Cortex of kidney (tissue), 1 donor: ENCODE measurements at places on chromosomes 7 and 10.

DNA sequence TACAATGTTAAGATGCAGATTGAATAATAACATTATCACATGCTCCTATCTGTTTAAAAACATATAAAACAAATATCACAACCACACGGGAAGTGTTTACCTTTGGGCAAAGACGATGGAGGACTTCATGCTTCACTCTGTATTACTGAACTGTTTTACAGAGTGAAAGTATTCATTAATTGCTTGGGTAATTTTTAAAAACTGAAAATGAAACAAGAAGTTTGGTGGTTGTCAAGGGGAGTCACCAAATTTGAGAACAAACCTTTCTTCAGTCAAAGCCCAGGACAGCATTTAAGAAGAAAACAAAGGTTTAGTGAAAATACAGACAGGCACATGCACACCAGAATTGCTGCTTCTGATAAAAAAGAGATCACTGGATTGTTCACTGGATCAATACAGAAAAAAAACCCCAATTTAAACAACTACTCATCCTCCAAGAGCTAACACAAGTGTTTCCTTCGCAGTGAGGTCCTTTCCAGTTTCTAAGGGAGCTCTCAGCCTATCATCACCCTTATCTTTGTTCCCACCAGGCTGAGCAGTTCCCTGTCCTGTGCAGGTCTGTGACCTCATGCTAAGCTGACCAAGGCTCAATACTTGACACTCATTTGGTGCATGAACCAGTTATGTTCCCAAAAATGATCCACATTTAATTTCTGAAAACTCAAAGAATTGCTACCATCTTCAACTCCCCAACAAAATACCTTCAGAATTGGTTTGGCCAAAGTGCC lies 8.8 kb downstream of the PARP12 start:
- no peak for DNase-seq

GRCh38 chr10:113320987-113321386 lies 231.9 kb upstream of the HABP2 start:
- no peak for DNase-seq

GRCh38 chr10:5159126-5159525 lies 25.8 kb downstream of the AKR1C8 start:
- no peak for DNase-seq

GRCh38 chr10:89904755-89905154 lies 203.4 kb downstream of the KIF20B start:
- DNase-seq: no peak

GRCh38 chr10:119981826-119982225 lies 89.3 kb downstream of the SEC23IP start:
- no peak for DNase-seq

GRCh38 chr10:129099486-129099885 lies 367.6 kb upstream of the MGMT start:
- DNase-seq: no peak

DNA sequence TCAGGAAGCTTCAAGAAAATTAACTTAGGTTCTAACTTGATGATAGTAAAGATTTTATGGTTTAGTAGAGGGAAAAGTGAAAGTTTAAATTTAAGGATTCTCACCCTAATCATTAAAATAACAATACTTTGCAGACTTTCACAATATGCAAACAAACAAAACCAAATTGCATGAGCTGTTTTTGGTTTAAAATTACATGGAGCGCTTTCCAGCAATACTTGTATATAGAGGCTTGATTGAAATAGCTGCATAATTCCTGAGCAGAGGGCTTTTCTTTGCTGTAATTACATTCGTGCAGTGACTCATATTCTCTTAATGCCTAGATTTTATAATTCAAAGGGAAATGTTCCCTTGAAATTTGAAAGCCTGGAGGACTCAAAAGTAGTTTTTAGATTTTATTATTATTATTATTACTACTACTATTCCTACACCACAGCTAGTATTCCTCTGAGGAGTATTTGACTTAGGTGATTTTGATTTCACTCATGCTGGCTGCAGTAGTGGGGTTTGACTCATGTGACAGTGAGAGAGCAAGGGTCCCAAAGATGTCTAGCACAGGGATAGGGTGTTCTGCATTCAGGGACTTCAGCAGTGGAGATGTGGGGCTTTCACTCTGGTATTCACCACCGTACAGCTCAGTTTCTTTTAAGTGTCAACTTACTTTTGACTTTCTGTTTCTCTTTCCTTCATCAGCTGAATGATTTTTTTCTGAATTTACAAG lies 138.1 kb downstream of the ADAM22 start:
- DNase-seq: no peak

GRCh38 chr7:137774793-137775201 lies 72.0 kb downstream of the DGKI start:
- DNase-seq: no peak

- DNase-seq: no peak
These were observed 1009.7 kb upstream of the CELF2 start for GRCh38 chr10:10007957-10008356.

GRCh38 chr7:140249036-140249806 lies 72.4 kb upstream of the KDM7A start:
- DNase-seq: no peak

DNA sequence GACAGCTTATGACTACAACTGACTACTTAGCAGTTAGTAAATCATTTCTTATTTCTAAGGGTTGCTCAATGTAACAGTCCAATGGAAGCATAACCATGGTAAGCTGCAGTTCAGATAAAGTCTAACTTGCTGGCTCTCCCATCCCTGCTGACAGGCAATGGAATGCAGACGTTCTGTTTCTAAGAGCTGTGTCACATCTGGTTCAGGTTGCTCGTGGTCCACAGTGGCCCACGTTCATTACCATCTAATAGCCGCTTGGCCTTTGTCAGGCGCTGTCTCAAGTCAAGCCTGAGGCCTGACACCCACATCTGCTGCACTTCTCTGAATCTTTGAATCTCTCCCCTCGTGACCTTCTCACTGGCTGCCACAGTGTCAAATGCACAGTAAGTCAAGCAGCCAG lies 240.8 kb downstream of the FGFR2 start:
- no peak for DNase-seq

DNA sequence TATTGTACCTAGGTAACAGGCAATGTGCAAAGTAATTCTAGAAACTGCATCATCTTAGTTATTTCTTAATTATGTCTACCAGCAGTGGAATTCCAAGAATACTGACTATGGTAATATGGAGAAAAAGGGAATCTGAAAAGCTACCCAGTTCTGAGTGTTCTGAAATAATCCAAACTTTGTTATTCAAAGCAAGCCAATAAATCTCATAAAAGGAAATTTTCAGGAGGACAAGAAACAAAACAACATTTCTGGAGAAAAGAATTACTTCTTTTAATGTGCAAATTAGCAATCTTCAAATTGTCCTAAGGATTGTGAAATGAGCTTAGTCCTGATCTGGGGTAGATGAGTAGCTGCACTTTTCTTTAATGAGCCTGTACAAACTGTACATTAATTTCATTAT lies 88.8 kb downstream of the MYO3A start:
- DNase-seq: no peak

DNA sequence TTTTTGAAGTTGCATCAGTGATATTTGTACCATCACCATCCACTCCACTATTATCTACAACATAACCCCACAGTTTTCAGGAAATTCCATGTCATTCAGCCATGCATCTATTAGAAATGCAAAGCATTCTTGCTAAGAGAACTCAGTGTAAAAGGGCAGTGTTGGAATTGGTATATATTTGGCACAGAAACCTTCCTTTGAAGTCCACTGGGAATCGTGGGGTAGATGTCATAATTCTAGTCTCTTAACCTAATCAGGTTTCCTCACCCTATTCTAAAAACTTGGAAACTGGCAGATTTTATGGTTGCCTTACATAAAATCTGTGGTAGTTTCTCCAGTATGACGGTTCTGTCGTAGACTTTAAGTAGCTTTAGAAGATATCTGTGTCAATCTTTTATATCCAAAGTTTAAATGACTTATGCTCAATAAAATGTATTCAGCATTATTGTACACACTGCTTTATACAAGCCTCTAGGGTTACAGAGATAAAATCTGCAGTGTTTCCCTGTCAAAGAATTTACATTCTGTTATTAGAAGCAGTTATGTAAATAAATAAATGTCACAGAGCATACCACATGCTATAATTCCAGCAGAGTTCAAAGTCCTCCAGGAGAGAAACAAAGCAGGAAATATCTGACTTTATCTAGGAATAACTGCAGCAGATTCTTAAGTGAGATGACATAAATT lies 704.4 kb upstream of the CELF2 start:
- no peak for DNase-seq

- DNase-seq: no peak
These were observed 117.9 kb downstream of the NKX6-2 start for GRCh38 chr10:132668048-132668394.

GRCh38 chr7:79055722-79056415 lies 397.6 kb downstream of the MAGI2 start:
- DNase-seq: no peak

DNA sequence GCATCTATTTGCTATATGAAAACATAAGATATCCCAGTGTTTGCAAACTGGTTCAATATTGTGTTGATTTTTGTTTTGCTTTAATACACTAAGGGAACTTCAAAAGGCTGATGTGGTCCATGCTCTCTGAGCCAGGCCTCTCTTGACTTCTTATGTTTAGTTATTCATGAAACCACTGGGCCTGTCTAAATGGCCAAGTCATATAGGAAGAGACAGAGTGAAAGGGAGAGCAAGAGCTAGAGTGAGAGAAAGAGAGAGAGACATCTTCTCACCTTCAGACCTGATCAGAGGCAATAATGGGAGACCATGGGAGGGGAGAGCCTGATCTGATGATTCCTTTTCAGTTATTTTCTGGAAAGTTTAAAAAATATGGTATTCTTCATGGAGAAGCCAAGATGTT lies 6.1 kb upstream of the FAS start:
- no peak for DNase-seq

DNA sequence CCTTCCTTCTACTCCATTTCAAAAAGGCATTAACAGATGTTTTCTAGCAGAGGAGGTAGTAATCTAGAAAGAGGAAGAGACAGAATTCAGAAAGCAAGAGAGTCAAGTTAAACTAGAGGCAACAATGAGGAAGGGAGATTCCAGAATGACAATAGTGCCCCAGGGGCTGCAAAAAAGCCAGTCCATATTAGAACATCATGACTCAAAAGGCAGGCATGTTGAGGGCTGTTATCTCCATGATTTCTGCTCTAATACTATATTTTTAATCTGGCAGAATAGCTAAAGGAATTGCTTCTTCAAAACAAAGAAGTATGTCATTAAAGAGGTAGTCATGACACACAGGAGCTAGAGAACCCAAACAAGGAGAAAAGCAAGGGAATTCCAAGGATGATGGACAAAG lies 599.6 kb downstream of the INHBA start:
- DNase-seq: no peak

DNA sequence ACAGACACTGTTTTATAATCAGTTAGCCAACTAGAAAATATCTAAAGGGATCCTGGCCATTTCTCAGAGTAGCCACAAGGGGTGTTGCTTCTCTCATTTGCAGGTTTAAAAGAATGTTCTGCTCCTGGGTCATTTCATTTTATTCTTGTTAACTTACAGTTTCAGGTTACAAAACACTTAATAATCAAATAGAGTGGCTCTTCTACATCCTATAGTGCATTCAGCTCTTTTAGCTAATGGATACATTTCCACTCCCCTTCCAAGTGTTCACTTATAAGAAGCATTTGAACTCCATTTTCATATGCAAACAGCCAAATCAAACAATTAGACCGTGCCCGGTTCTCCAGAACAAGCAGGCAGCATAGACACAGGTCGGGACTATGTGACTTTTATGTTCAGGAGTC lies 117.5 kb downstream of the TRIL start:
- no peak for DNase-seq

- no peak for DNase-seq
These were observed 42.1 kb upstream of the ADRA2A start for GRCh38 chr10:111034598-111035310.
